NCI-H226 (cell line): ENCODE measurements at places on chromosomes 7 and 10.
A peak's percentile ranks its signal among the peaks of the same experiment; 100 is the strongest.

DNA sequence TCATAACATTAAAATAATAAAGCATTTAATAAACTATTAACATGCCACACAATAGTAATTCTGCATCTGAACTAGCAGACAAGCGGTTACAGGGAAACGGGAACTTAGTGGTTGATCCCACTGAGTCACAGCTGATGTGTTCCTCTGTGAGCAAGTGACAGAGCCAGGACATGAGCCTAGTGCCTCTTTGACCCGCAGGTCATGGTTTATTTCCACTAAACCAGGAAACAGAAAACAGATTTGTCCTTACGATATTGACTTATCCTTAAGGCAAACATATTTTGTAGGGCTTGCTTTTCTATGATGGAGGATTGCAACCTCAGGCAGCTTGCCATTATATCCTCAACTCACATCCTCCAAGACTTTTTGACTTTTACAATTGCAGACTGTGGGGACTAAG, 987.3 kb downstream of the CCSER2 start:
- DNase-seq, result no peak

DNA sequence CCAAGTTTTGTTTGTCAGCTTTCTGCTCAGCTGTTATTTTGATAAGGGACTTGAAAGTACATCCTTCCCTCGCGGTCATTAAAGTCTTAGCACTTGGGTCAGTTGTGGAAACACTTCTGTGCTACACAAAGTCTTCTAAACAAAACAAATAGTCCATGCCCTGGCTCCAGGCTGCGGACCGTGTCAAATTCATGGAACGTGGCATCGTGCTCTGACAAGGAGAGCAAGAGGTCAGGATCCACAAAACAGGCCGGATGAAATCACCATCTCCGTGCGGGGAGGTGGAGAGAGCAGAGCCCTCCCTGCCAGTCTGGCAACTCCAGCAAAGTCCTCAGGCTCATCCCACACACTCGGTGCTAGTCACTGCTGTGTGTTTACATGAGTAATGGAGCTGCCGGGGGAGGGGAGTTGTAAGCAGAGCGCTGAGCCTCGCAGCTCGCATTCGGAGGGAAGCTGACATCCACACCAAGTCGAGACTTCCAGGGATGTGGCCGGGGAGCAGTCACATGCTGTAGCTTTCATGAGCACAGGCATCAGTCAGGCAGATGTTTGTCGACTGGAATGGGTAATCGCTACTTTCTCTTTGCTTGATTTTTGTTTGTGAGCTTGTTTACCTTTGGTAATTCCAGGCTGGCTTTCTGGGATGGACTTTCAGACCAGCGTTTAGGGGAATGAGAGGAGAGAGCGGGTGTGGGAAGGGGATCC, 147.6 kb downstream of the ARID5B start:
- peak; percentile 99 for DNase-seq

DNA sequence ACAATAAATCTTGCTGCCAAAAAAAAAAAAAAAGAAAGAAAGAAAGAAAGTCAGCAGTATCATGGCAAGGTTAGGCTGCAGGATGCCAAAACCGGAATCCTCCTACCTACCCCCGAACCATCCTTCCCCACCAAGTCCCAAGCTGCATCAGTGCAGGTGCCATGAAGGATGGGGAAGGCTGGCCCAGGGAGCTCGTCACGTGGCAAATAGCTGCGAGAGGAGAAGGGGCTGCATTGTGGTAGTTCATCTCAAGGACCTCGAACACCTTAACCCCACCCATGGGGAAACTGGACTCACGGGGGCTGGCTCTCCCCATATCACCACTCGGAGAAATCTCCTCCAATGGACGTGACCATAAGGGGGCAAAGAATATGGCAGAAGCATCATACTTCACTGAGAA, 86.2 kb downstream of the TACC2 start:
- DNase-seq, result no peak

GRCh38 chr7:148540041-148540738, 50.4 kb upstream of the C7orf33 start:
- peak; percentile 70 for DNase-seq

- no peak for DNase-seq
These were observed 394.9 kb downstream of the HTR7 start for GRCh38 chr10:90462749-90463470.

DNA sequence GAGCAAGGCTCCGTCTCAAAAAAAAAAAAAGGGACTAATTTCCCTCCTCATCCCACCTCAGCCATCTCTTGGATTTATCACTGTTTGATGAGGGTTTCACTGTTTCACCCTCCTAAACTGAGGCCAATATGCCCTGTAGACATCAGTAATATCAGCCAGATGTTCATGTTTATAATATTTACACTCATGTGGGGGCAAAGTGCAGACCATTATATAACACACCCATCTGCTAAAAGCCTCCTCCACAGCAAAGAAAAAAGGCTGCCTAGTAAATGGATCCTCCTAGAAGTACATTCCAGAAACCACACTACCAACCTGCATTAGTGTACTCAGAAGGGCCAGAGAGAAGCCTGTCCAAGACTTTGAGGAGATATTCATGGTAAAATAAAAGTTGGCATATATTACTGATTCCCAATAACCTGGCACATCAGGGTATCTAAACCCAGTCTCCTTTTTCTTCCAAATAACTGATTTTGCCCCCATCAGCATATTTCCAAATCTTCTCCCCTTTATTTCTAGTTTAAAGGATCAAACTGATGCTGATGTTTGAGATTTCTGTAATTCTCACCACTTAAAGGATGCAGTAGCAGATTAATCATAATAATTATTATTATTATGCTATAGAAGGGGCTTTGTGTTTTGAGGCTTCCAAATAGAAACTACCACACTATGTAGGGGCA, 55.1 kb downstream of the LGI1 start:
- peak; percentile 22 for DNase-seq

DNA sequence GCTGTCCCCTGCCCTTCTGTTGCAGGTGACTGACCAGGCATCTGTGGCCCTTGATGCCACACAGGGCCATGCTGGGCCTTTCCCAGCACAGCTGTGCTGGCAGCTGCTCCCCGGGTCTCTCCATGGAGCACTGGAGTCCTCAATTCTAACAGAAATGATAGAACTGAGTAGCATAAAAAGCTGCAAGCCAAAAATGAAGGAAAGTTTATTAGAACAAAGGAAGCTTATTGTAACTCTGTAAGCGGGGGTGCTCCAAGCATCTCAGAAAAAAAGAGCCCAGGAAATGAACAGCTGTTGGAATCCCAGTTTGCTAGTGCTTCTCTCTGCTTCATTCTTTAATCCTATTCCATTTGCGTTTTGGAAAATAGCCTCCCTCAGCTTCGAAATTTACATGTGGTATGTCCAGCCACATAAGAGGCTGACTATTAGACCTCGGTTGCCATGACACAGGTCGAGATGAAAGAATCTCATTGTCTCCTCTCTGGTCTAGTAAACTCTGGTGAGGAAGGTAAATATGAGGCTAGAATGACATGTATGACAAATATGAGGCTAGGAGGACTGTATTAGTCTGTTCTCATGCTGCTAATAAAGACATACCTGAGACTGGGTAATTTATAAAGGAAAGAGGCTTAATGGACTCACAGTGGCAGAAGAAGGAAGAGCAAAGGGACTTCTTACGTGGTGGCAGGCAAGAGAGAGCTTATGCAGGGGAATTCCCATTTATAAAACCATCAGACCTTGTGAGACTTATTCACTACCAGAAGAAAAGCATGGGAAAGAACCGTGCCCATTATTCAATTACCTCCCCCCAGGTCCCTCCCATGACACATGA, 23.7 kb downstream of the EPDR1 start:
- no peak for DNase-seq

- no peak for DNase-seq
These were observed 182.6 kb downstream of the REEP3 start for GRCh38 chr10:63703740-63704345.
